ENCODE measurements at places on chromosomes 7 and 10.

GRCh38 chr10:91711885-91712680, 79.2 kb upstream of the PPP1R3C start:
- DNase-seq, result no peak

DNA sequence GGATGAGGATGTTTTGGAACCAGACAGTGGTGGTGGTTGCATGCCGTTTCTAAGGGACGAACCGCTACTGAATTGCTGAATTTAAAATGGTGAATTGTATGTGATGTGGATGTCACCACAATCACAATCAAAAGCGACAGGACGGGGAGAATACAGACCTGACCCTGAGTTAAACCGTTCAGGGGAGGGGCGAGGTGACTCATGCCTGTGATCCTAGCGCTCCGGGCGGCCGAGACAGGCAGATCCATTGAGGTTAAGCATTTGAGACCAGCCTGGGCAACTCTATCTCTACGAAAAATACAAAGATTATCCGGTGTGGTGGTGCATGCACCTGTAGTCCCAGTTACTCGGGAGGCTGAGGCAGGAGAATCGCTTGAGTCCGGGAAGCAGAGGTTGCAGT, 46.4 kb downstream of the UNCX start:
- DNase-seq, result peak; percentile 31

DNA sequence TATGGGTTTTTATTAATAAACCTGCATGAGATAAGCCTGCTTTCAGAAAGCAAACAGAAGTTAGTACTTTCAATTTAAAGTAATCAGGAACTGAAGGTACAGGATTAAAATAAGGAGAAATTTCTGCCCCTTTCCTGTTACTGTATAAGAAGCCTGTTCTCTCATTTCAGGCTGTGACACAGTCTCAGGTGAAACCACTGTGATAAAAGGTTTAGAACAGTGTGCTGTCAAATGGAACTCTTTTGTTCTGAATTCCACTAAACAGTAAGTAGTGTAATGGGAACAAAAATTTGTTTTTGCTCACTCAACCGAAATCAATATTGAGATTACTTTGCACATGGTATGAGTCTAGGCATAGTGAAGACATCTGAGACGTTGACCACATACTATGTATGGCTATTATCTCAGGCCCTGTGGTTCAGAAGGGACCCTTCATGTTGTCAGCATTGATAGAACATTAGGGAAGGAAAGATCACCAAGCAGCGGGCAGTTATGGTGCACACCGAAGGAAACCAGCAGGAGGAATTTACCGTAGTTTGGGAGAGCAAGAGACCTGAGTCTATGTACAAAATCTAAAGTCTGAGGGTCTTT, 14.9 kb downstream of the HEPACAM2 start:
- no peak for DNase-seq

GRCh38 chr7:297611-298374, 7.8 kb downstream of the FOXL3 start:
- DNase-seq, result peak; percentile 50

- no peak for DNase-seq
Measured at GRCh38 chr10:58373442-58373827, 11.8 kb upstream of the TFAM start.

GRCh38 chr10:46291817-46292572, 5.2 kb downstream of the ANTXRL start:
- no peak for DNase-seq

DNA sequence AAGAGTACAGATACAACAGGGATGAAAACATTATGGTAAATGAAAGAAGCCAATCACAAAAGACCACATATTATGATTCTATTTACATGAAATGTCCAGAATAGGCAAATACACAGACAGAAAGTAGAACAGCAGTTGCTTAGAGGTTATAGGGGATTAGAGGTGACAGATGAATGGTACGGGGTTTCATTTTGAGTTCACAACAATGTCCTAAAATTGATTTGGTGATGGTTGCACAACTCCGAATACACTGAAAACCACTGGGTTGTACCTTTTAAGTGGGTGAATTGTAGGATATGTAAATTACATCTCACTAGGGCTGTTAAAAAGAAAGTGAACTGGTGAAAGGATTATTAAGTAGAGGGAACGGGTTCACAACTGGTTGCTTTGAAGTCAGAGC, 76.3 kb upstream of the MRLN start:
- DNase-seq, result no peak

DNA sequence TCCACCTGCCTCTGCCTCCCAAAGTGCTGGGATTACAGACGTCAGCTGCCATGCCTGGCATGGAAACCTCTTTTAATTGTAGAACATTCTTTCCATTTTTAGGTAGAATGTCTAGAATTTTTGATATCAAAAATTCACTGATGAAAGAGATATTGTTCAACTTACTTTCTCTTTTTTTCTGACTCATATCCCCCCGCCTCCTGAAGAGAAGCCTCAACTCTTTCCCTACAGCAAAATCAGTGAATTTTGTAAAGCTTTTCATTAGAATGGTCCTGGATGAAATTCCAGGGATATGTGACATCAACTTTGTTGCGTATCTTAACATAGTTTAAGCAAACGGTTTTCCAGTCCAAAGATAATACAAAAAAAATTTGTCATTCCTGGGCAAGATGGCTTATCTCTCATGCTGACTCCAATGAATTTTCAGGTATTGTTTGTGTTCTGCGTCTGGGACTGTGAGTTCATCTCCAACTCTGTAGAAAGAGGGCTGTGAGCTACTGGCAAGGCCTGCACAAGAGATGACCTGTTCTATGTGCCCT, 256.8 kb downstream of the BMPER start:
- DNase-seq, result no peak

DNA sequence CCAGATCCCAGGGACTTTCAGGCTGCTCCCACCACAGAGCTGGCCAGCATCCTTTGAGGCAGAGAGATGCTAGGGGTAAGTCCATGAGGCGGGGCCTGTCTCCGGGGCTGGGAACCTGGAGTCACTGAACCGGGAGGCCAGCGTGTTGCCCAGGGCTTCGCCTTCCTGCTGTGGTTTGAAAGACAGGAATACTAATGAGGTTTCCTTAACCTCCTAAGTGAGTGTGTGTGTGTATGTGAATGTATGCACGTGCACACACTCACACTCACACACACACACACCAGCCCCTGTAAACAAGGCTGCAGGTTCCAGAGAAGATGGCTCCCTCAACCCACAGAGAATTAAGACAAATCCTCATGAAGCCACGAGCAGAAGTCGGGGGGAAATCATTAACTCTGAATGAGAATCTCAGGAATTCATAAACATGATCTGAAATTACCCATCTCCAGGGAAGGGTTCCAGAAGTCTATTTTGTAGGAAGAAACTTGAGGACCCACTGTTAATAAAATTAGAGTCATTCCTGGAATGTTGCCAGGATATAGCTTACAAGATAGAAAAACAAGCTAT, 20.3 kb upstream of the PFKP start:
- no peak for DNase-seq

- no peak for DNase-seq
Measured at GRCh38 chr7:138903859-138904435, 77.2 kb downstream of the KIAA1549 start.

GRCh38 chr7:155001756-155002410, 1.0 kb downstream of the PAXIP1 start:
- no peak for DNase-seq

- no peak for DNase-seq
Measured at GRCh38 chr7:116697152-116697551, 25.2 kb downstream of the MET start.

- DNase-seq, result no peak
Measured at GRCh38 chr7:137986252-137987017, 15.5 kb downstream of the CREB3L2 start.

GRCh38 chr7:44802418-44803025, 6.0 kb downstream of the PPIA start:
- no peak for DNase-seq

- no peak for DNase-seq
Measured at GRCh38 chr10:57696641-57697040, 571.1 kb downstream of the IPMK start.

DNA sequence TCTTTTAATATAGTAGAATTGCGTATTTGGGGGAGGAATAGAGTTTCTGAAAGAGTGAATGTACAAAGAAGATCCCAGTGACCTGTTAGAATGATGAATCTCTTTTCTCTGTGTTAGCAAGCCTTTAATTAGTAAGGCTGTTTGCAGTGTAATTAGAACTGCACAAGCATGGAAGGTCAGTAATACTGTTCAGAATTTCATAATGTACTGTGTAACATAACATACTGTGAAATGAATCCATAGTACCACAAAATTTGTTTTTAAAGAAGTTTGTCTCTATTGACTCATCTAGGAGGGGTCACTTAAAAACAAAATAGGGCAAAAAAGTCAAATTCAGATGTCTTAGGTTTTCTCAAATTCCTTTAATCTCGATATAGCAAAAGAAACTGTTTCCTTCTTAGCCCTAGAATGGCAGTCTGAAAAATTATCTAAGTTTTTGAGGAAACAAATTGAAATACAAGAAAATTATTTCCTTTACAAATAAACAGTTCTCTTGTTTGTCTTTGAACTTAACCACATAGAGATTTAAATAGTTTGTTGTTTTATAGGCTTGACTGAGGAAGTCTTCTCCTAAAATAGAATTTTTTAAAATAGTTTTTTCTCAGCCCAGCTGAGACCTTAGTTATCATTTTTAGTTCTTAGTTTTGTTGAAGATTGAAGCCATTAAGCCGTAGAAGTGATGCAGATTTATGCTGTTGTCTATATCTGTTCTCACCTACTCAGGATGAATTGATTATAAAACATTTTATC, 12.5 kb downstream of the ADK start:
- DNase-seq, result no peak

DNA sequence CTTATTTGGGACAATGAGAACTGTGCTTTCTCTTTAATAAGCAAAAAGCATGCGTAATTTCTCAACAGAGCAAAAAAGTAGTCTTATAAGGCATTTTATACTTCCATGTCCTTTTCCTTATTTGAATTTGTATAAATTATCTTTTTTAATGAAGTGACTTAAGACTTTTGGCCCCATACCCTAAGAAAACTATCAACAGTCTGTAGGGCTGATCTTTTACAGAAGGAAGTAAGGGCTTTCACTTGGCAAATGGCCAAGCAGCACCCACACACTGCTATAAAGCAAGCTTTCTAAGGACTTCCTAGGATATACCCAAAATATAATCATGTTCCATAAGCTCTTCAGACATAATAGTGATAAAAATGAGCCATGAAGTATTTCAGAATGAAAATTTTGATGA, 3.4 kb downstream of the CRPPA start:
- no peak for DNase-seq

DNA sequence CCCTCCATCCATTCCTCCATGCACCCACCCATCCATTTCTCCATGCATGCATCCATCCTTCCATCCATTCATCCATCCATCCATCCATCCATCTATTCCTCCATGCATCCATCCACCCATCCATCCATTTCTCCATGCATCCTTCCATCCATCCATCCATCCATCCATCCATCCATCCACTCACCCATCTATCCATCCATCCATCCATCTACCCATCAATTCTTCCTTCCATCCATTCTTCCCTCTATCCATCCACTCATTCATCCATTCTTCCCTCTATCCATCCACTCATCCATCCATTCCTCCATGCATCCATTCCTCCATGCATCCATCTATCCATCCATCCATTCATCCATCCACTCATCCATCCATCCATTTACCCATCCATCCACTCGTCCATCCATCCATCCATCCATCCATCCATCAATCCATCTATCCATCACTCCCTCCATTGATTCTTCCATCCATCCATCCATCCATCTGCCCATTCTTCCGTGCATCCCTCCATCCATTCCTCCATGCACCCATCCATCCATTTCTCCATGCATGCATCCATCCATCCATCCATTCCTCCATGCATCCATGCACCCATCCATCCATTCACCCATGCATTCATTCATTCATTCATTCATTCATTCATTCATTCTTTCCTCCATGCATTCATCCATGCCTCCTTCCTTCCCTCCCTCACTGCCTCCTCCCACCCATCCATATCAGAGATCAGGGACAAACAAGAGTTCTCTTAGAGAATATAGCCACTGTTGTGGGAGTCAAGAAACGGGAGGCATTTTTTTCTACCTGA, 22.2 kb downstream of the ELN start:
- no peak for DNase-seq

- DNase-seq, result no peak
Measured at GRCh38 chr10:61472090-61472674, 19.0 kb upstream of the TMEM26 start.

- no peak for DNase-seq
Measured at GRCh38 chr7:113774182-113774807, 144.5 kb downstream of the PPP1R3A start.

DNA sequence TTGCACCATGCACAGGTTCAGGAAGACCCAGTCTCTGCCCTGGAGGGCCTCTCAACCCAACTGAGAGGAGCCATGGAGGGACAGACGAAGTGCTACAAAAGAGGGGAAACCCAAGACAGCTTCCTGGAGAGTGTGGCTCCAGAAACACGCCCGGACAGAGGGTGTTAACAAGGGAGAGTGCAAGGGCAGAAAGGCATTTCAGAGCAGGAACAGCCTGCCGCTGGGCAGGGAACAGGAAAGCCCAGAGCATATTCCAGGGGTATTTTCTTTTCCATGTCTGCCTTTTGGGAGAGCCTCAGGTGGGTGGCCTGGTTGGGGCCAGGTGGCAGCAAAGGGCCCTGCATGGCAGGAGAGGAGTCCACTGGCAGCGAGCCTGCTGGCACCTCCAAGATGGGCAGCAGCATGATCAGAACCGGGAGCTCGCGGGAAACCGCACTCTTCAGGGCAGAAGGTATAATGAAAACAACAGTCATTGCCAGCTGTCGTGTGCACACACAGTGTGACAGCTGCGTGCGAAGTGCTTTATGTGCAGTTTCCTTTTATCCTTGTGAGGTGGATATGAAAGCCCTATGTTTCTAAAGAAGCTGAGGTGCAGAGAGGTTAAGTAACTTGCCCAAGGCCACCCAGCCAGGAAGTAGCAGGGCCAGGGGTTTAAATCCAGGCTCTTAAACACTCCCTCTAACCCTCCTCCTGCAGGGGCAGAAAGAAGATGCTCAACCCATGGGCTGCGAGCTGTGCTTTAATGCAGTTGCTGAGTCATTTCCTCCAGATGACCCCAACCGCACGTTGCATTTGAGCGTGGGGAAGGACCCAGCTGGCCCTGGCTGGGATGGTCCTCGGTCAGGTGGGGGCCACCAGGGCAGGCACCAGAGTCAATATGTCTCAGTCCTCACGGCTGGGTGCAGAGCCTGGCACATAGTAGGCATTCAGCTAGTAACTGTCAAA, 128.6 kb downstream of the OAT start:
- DNase-seq, result peak; percentile 59

DNA sequence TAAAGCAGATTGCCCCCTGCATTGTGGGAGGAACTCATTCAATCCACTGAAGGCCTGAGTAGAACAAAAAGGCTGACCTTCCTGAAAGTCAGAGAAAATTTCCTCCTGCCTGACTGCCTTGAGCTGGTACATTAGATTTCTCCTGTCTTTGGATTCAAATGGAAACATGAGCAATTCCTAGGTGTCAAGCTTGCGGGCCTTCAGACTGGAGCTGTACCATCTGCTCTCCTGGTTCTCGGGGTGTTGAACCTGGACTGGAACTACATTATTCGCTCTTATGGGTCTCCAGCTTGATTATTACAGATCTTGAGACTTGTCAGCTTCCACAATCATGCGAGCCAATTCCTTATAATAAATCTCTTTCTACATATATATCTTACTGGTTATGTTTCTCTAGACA, 173.6 kb upstream of the STEAP4 start:
- DNase-seq, result no peak

- no peak for DNase-seq
Measured at GRCh38 chr7:18400726-18401125, 94.8 kb upstream of the HDAC9 start.

GRCh38 chr10:4354382-4354812, 471.6 kb upstream of the AKR1E2 start:
- DNase-seq, result no peak
